Stimulated activated CD4-positive, alpha-beta T cell treated with anti-CD3 and anti-CD28 coated beads, Interleukin-2, amount 100 ng/mL, for 24 hours (primary cell): ENCODE measurements at places on chromosomes 7 and 10.

- no peak for DNase-seq
Measured at GRCh38 chr10:104016661-104017060, 49.7 kb downstream of the SLK start.

DNA sequence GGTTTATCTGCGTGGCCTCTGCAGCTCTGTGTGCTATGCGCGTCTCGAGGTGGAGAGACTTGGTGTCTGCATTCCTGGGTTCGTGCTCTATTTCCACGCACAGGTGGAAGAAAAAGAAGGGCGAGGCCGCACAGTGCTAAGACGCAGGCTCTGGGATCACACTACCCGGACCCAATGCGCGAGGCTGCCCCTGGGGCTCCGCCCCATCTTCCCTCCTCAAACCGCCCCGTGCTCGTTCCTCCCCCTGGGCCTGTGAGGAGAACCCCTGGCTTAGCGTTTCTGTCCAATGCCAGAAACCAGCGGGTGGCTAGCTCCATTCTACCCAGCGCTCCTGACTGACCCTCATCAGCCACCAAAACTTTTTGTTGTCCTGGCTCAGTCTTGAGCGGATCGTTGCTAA, 143.1 kb downstream of the DYNC2I1 start:
- no peak for DNase-seq

- no peak for DNase-seq
Measured at GRCh38 chr7:137657476-137658189, 189.1 kb downstream of the DGKI start.

DNA sequence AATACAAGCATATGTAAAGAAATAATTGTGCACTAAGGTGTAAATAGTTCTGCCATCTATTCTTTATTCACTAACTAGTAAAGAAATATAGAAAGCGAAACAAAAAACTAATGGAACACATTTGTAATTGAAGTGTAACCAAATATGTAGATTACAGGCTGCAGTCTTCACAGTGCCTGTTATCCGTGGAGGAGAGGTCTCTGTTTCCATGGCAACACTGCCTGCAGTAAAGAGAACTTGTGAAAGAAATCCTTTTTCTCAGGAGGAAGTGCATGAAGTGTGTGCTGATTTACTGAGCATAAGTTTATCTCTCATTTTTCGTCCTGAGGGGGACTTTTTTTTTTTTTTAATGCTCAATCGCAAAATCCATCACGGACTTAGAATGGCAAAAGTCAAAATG, 102.5 kb downstream of the APBB1IP start:
- DNase-seq = no peak

DNA sequence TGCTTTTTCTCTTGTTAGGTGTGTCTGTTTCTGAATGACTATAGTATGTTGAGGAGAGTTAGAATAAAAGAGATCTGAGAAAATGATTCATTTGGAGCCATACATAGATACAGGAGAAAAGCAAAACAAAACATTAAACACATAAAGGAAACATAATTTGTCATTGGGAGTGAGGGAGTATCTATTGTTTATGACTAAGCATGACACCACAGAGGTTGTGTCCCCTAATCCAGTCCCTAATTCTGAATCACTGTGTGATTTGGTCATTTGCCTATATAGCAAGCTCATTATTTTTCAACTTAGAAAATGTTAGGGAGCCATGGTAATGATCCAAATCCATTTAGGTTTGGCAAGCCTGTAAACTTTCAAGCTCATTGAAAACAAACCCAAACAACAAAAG, 132.3 kb upstream of the BMPER start:
- DNase-seq = no peak

GRCh38 chr10:16652154-16652553, 130.5 kb upstream of the C1QL3 start:
- DNase-seq = no peak
